ENCODE measurements at places on chromosomes 6 and 20.
A peak's percentile ranks its signal among the peaks of the same experiment; 100 is the strongest.

- DNase-seq: no peak
These were observed 723.1 kb upstream of the FLRT3 start for GRCh38 chr20:15060265-15061060.

DNA sequence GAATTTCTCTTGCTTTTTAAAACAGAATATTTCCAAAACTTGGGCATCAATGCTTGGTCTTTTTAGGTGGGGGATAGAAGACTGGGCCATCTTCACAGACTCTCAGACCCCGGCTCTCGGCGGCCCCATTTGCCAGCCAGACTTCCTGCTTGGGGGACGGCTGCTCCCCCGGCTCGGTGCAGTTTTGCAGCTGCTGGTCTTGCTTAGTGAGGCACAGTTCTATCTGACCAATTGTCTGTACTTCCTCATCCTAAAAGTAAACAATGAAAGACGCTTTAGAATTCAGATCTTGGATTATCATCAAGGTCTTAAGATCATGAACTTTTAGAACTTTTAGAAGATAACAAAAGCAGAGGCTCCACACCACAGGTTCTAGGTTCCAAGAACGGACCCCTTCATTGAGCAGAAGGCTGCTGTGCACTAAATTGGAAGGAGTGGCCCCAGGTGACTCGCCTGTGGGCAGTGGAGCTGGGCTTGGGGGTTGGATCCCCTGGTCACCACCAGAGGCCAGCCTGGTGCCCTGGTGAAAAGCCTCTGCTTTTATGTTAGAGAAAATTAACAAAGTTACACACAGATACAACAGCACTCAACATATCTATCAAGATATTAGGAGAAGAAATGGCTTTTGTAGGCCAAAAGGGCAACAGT, 26.7 kb downstream of the RNASET2 start:
- DNase-seq: no peak

- no peak for DNase-seq
These were observed 7.5 kb upstream of the RREB1 start for GRCh38 chr6:7100072-7100752.

DNA sequence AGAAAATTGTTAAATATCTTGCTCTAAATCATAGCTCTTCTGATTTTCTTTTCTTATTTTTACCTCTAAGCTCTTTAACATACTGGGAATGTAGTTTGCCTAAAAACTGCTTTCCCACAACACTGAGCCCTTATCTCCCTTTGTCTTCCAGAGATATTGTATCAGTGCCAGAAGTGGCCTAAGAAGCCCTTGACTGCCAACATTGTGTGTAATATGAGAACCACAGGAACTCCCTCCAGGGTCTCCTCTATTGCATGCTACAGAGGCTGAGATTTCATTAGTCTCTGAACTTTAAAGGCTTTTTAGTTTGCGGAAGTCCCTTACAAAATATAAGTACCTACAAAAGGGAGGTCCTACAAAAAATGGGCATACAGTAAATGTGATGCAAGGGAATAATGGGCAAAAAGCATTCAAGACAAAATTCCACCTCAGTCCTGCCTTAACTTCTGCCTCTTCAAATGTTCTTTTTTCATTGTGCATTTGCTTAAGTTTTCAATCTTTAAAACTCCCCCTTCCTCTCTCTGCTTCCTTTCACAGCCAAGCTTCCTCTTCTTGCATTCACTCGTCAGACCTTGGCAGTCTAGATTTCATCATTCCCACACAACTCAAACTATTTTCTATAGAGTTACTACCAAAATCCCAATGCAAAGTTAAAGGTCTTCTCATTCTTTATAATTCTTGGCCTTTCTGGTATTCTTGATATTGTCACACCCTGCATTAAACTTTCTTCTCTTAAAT, 76.5 kb downstream of the ADGRG6 start:
- DNase-seq: no peak

DNA sequence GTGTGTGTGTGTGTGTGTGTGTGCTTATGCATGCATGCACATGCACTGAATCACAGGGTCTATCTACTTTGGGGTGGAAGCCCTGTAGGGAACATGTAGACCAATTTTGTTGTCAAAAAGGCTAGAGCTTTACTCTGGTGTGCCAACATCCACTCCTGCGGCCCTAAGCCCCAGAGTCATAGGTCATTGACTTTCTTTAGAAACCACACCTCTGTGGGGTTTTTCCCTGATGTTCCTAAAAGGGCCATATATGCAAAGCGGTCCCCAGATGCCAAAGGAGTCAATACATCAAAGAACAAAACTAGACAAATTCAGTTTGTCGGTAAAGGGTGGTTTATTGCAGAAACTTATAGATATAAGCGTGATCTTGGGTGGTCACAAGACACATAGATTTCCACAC, 29.8 kb upstream of the SLC2A12 start:
- DNase-seq: no peak

- DNase-seq: no peak
These were observed 21.8 kb downstream of the POM121L2 start for GRCh38 chr6:27290065-27290849.

- no peak for DNase-seq
These were observed 31.6 kb upstream of the MRPS10 start for GRCh38 chr6:42249279-42249678.

GRCh38 chr6:134097114-134097707, 44.8 kb upstream of the SLC2A12 start:
- DNase-seq: peak; percentile 67

DNA sequence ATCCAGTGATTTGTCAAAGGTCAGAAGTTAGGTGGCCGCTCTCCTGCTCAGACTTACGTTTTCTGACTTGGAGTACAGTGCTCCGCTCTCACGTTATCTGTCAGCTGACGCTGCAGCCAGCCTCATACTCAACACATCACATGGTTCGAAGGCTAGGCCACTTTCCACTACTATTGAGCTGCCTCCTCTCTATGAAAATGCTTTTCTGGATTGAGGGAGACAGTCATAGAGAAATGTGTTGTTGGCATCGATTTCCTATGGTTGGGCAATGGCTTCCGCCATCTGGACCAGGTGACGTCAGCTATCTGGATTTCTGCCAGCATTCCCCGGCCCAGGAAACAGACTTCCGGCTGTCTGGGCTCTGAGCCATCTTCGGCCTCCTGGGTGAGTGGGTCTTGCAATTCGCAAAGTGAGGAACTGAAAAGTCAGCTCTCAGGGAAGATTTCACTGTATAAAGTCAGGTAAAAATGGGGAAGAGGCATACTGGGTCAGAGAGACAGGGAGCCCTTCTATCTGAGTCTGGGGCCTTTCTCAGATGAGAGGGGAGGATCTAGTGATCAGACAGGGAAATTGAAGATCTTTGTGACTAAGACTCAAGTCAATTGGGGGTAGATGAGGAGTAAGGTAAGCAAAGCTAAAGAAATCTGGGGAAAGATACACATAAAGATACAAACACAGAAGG, 37.5 kb upstream of the IER3 start:
- peak; percentile 33 for DNase-seq

DNA sequence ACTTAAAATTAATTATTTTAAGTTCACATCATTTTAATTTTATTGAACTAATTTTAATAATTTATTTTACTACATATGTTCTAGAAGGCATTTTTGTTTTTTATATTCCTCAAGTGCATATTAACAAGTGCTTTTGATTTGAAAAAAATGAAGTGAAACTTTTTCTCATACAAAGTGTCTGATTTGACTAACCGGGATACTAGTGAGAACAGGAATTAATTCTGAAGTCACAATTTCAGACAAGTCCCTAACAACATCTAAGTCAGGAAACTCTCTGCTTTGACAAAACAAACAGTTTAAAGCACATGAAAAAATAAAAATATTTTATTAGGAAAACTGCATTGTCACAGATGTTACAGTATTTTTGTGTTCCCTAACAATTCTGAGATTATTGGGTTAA, 1166.3 kb upstream of the CITED2 start:
- no peak for DNase-seq

DNA sequence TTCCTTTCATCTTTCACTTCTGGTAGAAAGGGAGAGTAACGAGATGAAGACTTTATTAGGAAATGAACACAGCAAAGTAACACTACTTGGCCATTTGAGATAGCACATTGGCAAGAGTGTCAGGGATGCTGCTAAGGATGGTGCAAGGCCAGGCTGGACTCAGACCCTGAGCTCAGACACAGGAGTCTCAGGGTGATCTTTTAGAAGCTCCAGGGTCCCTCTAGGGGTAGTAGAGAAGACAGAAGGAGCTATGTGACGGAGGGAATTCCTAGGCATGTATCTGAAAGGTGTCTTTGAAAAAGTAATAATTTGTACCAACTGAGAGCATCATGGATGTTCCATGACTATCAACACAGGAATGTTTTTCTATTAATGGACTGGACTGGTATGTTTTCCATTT, 436.5 kb downstream of the DHX35 start:
- DNase-seq: no peak

DNA sequence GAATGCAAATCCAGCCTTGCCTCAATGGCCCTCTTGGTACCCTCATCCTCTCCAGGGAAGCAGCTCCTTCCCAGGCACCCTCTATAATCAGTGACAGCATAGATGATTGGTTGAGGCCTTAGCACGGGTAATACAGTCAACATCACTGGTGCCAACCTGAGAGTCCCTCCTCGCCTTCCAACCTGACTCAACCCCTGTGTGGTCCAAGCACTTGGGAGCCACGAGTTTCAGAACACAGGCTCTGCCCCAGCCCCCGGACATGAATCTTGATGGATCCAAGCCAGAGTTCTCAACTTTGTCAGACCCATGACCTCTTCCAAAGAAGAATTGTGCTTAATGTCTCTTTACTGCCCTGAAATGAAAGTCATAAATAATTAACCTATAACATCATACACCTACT, 213.9 kb downstream of the PREX1 start:
- DNase-seq: no peak

GRCh38 chr20:21509597-21510371, 4.1 kb downstream of the NKX2-2 start:
- no peak for DNase-seq

- DNase-seq: no peak
These were observed 10.2 kb downstream of the CASS4 start for GRCh38 chr20:56422076-56422823.

DNA sequence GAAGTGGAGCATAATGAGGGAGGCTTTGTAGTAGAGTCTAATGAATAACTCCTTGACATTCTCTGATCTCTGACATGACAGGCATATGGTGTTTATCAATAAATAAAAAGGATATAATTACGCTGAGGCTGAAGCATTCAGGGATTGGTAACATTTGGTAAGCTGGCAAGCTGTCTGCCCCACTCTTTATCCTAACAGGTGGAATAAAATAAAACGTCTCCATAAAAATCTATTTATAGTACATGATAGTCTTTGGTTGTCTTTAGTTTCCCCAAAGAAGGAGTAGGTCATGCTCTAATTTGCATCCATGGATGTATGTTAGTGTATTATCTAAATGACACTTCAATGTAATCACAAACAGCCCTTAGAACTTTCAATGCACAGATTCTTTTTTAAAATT, 30.9 kb upstream of the RBM24 start:
- no peak for DNase-seq

GRCh38 chr20:23141450-23142161, 55.5 kb upstream of the CD93 start:
- no peak for DNase-seq

DNA sequence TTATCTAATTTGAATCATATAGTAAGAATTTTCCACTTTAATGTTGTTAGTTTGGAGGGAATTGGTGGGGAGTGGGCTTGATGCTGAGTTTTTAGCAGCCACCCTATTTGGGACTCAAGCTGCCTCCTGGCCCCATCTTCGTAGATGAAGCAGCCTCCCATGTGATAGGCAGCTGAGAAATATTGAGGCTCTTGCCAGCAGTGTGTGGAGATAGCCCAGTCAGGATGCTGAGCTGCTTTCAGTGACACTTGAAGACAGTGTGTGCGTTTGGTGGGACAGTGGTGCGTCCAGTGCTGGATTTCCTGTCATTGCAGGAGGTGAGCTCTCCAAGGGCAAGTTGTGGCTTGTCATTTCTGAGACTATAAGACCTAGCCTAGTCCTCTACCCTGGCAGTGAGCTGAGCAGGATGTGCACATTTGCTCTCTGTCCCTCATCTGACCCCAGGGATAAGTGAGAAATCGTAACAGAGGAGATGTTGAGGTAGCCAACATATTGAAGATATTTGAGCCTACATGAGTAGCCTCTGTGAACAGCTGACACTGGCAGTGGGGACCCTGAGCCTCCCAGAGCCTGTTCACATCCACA, 47.9 kb upstream of the RNF8 start:
- DNase-seq: no peak

- DNase-seq: no peak
These were observed 78.5 kb downstream of the TMEM242 start for GRCh38 chr6:157244780-157245179.

DNA sequence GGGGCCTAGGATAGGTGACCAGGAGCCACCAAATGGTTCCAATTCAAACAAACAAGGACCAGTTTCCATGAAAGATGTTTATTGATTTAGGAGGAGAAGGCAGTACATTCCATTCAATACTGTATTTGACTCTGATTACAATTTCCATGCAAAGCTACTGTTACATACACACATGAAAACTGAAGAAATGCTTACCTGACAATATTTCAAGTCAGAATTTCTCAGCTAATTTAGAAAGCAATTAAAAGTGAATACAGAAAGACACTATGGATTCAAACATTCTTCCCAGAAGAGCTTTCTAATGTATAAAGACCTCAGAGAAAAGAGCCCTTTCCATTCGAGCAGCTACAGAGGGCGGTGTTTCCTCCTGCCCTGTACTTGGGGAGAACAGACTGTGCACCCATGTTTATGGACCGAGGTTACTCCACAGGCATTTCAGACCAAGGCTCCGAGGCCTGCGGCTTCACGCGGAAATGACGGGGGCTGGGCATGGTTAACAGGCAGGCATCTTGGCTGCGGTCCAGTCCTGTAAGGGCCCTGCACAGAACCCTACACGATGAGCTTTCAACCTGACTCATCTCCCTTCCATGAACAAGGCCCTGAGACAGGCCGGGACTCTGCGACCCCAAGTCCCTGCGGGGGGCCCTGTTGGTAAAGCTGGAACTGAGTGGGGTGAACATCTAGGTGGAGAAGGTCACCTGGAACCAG, 25.7 kb upstream of the TCFL5 start:
- peak; percentile 33 for DNase-seq

DNA sequence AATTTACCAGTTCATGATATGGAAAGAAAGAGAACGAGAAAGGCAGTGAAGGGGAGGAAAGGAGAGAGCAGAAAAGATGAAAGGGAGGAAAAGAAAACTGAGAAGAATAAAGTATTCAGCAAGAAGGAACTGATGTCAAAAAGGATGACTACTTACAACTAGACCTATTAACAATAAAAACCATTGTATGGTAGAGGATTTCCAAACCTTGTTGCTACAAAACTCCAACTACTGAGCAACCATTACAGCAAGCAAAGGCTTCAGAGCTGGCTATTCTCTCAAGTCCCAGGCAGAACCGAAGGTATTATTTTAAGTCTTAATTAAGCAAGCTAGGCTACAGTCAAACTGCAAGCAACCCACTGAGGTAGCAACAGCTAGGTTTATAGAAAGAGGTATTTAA, 142.2 kb downstream of the BTBD9 start:
- no peak for DNase-seq

GRCh38 chr6:89269981-89270380, 45.1 kb downstream of the GABRR2 start:
- no peak for DNase-seq

Measured in CD4-positive, alpha-beta T cell treated with Interleukin-4 for 4 hours (primary cell).